Brain microvascular endothelial cell (primary cell): ENCODE measurements at places on chromosomes 5 and 9.

DNA sequence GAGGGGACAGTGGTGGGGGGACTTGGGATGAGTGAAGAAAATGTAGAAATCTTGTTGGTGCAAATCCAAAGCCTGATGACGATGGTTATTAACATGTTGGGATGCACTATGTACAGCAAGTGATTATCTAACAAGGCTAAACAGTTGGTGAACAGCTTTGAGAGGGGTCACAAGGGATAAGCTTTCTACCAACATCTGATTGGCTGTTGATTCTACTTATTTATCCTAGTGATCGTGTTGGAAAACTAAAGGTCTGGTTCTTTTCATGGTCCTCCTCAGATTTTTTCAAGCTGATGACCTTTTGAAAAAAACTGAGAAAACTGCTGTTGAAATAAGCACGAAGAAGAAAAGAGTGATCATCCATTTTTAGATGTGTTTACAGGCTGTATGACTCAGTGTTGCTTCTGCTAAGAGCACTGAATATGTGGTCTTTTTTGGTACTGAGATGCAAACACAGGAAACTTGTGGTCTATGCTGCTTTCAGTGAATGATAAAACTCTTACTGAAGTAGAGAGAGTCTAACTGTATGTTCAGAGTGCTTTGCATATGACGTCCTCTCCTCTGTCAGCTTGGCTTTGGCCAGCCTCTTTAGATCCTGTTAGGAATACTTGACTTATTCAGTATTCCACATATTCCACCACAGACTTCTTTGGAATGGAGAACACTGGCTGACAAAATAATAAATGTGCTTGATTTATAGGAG lies 174.8 kb downstream of the SLF1 start:
- peak; percentile 80 for DNase-seq

DNA sequence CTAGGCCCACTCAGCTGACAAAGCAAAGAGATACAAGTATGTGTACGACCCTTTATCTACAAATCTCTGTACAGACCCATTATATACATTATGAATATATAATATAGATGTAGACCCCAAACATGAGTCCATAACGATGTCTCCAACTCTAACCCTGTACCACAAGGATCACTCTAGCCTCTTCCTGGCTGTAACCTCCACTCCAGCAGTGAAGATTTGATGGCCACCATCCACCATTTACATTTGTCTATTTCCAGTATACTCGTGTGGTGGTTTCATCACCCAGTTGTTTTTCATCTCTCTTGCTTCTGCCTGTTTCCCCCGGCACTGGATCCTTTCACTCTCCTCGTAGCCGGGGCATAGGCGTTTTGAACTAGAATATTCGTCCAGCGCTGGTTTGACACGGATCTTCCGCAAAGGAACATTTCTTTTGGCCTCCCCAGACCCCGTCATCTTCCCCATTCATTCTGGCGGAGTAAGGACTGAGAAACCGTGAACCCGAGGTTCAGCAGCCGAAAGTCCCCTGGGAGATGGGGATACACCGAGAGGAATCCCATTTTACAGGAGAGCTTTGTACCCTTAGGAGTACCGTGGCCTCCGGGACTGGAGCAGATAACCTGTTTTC lies 828 bp upstream of the TRIO start:
- no peak for DNase-seq

- DNase-seq, result peak; percentile 40
Observed at GRCh38 chr5:123882965-123883345, 371.0 kb downstream of the CSNK1G3 start.

GRCh38 chr5:162699361-162699760 lies 631.8 kb downstream of the GABRG2 start:
- DNase-seq, result no peak

- DNase-seq, result no peak
Observed at GRCh38 chr5:3194684-3195083, 400.9 kb upstream of the IRX1 start.

DNA sequence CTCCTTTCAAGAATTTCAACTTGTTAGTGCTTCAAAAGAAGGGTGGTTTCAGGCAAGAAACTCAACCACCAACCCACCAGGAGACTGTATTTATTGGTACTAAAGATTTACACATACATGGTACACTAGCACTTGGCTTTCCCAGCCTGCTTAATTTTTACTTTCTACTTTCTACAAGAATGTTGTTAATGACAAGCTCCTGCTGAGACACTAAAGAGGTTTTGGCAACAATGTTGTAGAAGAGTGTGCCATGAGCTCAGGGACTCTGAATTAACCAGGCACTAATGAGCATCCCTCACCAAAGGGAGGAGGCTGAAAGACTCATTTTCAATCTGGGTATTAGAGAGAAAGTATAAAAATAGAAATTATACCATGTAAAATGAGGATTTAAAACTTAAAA lies 195.0 kb downstream of the KIAA0825 start:
- DNase-seq, result no peak
